ENCODE measurements at places on chromosomes 4 and X. TPM values are rescaled to one million over a fixed set of nuclear protein-coding genes. Genes with fewer than 3 reads are reported as not detected.

DNA sequence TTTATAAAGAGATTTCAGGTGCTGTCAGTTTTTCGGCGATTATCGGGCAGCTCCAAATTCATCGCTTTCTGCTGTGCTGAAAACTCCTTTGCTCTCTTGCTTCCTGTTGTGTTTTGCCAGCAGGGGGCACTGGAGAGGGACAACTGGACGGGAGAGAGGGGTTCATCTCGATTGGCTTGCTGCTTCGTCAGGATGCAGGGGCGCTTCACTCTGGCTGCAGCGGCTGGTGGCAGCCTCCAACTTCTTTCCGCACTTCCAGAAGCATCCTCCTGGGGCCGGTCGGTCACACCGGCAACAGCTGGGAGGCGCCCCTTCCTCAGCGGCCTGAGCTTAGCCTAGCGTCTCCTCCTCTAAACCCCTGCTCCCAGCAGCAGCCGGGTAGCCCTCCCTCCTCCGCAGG lies 29.5 kb downstream of the MSL3 start:
- peak; percentile 80 for DNase-seq
- no peak overlapping the region for H3K4me3 ChIP-seq
- peaks cover 1% of the 10 kb centered on the region for H3K27me3 ChIP-seq
- H3K27ac ChIP-seq: no peak overlapping the region
- H3K4me1 ChIP-seq: no peaks in the 10 kb centered on the region

DNA sequence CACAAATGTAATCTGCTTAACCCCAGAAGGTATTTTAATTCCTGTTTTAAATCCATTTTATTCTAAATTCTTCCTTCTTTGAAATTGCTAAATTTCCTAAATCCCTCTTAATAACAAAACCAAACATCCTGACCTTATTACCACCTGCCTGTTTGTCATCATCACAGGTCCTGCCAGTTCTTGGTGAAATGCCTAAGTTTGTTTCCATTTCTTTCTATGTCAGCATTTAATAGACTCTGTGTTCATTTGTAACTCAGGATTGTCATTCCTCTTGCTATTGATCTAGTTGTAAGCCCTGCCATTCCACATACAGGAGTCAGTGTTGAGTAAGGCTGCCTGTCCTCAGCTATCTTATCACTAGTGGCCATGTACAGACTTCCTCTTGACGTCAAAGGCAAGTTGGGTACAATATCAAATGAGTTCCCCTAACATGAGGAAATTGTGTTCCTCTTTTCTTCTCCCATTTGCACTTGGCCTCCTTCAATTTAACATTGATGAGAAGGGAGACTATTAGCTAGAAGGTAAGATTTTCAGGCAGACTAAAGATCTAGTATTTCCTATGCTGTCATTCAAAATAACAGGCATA lies 440.1 kb downstream of the AFF2 start:
- no peak overlapping the region for H3K4me3 ChIP-seq
- H3K27ac ChIP-seq: no peak overlapping the region
- no peaks in the 10 kb centered on the region for H3K36me3 ChIP-seq
- H3K27me3 ChIP-seq: no peaks in the 10 kb centered on the region
- no peak for DNase-seq

GRCh38 chr4:141807103-141807891 lies 170.9 kb downstream of the IL15 start:
- no peak for DNase-seq
- no peak overlapping the region for H3K27ac ChIP-seq
- peaks cover 22% of the 10 kb centered on the region for H3K4me1 ChIP-seq
- no peak overlapping the region for H3K4me3 ChIP-seq

DNA sequence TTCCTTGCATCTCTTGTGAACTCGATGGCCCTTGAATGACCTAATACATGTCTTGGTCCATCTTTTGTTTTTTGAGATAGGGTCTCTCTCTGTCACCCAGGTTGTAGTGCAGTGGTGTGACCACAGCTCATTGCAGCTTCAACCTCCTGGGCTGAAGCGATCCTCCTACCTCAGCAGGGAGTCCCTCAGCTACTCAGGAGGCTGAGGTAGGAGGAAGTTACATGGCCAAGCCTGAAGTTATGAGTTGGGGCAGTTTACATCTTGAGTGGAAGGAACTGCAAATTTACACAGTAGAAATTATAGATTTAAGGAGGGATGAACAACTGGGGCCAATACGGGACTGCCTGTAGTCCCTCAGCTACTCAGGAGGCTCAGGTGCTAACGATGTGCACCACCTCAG lies 97.2 kb upstream of the METTL14 start:
- no peaks in the 10 kb centered on the region for H3K36me3 ChIP-seq
- H3K27ac ChIP-seq: peak overlapping the region; percentile 86
- H3K4me3 ChIP-seq: no peak overlapping the region

DNA sequence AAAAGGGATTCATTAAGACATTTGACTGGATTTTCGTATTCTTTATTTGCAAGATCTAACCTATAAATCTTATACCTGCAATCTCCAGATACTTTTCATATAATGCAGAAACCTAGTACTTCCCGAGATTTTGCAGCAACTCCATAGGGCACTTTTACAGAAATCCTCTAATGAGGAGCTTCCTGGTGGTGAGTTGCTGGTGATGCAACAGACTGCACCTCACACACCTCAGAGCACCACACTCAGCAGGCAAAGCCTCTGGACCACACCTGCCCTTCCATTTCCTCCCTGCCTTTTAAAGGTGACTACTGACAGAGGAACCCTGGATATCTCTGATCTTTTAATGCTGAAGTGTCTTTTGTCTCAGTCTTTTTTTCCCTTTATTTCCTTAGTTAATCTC lies 289.4 kb downstream of the TRAM1L1 start:
- no peak overlapping the region for H3K4me3 ChIP-seq
- no peaks in the 10 kb centered on the region for H3K4me1 ChIP-seq
- no peak overlapping the region for H3K27ac ChIP-seq

DNA sequence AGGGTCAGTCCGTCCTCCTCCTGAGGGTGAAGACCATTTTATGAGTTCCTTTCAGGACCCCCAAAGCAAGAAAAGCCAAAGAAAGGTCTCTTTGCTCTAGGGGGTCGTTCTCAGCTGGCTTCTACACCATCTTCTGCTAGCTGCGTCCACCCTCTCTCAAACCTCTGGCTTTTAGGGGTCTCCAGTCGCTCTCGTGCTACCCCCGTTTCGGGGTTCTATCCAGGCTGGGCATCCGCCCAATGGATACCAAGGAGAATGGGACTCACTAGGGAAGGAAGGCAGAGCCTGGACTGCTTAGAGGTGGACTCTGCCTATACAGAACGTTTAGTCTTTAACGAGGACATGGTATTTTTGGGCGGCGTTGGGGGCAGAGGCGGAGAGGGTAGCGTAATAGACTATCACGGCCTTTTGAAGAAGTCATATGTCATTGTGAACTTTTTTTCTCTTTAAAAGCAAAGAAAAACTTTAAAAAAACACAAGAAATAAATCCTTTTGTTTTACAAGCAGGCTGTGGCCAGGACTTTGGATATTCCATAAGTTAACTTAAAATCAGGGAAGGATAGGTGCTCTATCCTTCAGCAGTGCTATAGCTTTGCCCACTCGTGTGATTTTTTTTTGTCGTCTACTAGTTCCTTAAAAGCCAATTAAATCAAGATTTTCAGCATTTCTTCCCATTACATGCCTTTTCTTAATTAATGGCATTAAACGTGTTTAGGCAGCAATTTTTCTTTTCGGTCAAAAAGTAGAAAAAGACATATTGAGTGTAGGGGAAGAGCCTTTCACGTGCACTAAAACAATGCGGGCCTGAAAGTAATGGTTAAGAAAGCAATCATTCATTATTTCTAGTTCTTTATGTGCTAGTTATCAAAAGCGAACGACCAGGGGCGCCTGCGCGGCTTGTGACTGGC lies 7.2 kb upstream of the PITX2 start:
- DNase-seq: no peak
- H3K27ac ChIP-seq: no peak overlapping the region
- no peaks in the 10 kb centered on the region for H3K36me3 ChIP-seq

- H3K36me3 ChIP-seq: no peaks in the 10 kb centered on the region
- no peaks in the 10 kb centered on the region for H3K27me3 ChIP-seq
- H3K27ac ChIP-seq: no peak overlapping the region
- no peaks in the 10 kb centered on the region for H3K4me1 ChIP-seq
Observed at GRCh38 chr4:38365748-38366310, 298.2 kb upstream of the KLF3 start.

GRCh38 chr4:142353149-142353738 lies 492.9 kb downstream of the INPP4B start:
- no peaks in the 10 kb centered on the region for H3K27me3 ChIP-seq
- H3K4me3 ChIP-seq: no peak overlapping the region
- no peak overlapping the region for H3K27ac ChIP-seq
- peaks cover 25% of the 10 kb centered on the region for H3K4me1 ChIP-seq
- H3K36me3 ChIP-seq: no peaks in the 10 kb centered on the region

DNA sequence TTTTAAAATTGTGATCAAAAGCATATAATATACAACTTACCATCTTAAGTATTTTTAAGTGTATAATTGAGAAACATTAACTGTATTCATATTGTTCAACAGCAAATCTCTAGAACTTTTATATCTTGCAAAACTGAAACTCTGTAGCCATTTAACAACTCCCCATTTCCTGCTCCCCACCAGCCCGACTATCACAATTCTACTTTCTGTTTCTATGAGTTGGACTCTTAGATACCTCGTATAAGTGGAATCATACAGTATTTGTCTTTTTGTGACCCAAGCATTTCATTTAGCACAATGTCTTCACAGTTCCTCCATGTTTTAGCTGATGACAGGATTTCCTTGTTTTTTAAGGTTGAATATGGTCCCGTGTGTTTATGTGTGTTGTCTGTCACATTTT lies 106.0 kb downstream of the LRBA start:
- no peak overlapping the region for H3K27ac ChIP-seq
- no peak for DNase-seq
- H3K27me3 ChIP-seq: no peaks in the 10 kb centered on the region
- H3K4me3 ChIP-seq: no peak overlapping the region
- peaks cover 2% of the 10 kb centered on the region for H3K4me1 ChIP-seq
- H3K36me3 ChIP-seq: peaks cover 6% of the 10 kb centered on the region

DNA sequence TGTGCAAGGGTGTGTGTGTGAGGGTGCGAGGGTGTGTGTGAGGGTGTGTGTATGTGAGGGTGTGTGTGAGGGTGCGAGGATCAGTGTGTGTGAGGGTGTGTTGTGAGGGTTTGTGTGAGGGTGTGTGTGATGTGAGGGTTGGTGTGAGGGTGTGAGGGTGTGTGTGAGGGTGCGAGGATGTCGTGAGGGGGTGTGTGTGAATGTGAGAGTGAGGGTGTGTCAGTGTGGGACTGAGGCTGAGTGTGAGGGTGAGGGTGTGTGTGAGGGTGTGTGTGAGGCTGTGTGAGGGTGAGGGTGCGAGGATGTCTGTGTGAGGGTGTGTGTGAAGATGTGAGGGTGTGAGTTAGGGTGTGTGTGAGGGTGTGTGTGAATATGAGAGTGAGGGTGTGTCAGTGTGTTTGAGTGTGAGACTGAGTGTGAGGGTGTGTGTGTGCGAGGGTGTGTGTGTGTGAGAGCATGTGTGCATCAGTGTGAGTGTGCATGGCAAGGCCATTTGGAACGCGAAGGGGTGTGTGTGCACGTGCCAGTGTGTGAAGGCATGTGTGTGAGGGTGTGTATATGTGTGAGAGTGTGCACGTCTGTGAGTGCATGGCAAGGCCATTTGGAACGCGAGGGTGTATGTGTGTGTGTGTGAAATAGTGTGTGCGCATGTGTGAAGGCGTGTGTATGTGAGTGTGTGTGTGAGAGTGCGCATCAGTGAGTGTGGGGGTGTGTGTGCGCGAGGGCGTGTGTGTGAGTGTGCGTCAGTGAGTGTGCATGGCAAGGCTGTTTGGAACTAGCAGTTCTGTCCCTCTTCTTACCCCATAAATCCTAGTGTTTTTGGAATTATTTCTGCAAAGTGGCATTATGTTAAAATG lies 69.8 kb downstream of the RGS12 start:
- H3K27ac ChIP-seq: peak overlapping the region; percentile 67
- no peak for DNase-seq
- no peak overlapping the region for H3K4me3 ChIP-seq
- peaks cover 31% of the 10 kb centered on the region for H3K4me1 ChIP-seq

DNA sequence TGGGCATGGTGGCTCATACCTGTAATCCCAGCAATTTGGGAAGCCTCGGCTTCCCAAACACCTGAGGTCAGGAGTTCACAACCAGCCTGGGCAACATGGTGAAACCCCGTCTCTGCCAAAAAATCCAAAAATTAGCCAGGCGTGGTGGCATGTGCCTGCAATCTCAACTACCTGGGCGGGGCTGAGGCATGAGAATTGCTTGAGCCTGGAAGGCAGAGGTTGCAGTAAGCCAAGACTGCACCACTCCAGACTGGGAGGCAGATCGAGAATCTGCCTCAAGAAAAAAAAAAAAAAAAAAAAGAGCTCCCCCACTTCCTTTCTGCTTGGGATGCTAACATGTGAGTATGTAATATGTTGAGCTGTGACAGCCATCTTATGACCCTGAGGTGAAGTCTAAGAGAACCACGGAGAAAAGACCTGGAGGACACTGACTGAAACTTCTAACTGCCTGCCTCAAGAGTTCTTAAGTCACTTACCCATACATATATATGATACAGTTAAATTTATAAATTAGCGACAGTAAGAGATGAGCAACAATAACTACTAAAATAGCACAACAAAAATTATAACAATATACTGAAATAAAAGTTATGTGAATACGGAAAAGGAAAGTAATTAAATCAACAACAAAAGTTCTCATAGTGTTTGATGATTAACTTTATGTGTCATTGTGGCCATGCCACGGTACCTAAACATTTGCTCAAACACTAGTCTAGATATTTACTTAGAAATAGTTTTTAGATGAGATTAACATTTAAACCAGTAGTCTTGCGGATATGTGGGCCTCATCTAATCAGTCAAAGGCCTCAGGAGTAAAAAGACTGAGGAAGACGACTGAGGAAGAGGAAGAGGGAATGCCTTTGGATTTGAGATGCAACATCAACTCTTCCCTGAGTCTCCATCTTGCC lies 178.3 kb downstream of the OPHN1 start:
- no peak overlapping the region for H3K27ac ChIP-seq
- H3K27me3 ChIP-seq: no peaks in the 10 kb centered on the region
- H3K36me3 ChIP-seq: no peaks in the 10 kb centered on the region
- peaks cover under 1% of the 10 kb centered on the region for H3K4me1 ChIP-seq
- DNase-seq: no peak

DNA sequence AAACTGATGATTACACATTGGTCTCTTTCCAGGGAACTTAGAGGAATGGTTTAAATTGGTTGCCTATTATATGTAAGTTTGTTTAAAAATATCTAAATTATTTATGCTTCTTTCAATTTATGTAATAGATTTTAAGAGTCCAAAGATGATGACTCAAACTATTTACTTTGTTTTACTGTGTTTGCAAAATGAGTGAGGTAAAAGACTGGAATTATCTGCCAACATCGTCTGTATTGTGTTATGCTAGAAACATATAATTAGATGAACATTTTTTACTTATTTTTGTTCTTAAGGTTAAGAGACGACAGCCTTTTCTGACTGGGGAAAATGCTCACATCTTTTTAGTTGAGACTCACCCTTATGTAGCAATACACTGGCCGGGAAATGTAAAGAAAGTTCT lies 51.1 kb upstream of the SYTL5 start:
- no peak overlapping the region for H3K27ac ChIP-seq
- no peak for DNase-seq
- no peaks in the 10 kb centered on the region for H3K36me3 ChIP-seq
- no peak overlapping the region for H3K4me3 ChIP-seq
- H3K4me1 ChIP-seq: no peaks in the 10 kb centered on the region

The MOSPD2 gene
- total RNA-seq: 11.8 TPM

The SH3TC1 gene
- not detected for total RNA-seq

The FGFBP1 gene
- not detected for total RNA-seq

The GLUD2 gene
- total RNA-seq: 0.27 TPM

The DGKK gene
- not detected for total RNA-seq

The HS3ST1 gene
- total RNA-seq: 1.7 TPM

The ZAR1 gene
- 0.49 TPM for total RNA-seq

Data from glutamatergic neuron (in vitro differentiated cells).